ENCODE measurements at places on chromosomes 2 and 18.

- no peak for DNase-seq
Observed at GRCh38 chr18:45464619-45465018, 150.7 kb upstream of the SLC14A2 start.

DNA sequence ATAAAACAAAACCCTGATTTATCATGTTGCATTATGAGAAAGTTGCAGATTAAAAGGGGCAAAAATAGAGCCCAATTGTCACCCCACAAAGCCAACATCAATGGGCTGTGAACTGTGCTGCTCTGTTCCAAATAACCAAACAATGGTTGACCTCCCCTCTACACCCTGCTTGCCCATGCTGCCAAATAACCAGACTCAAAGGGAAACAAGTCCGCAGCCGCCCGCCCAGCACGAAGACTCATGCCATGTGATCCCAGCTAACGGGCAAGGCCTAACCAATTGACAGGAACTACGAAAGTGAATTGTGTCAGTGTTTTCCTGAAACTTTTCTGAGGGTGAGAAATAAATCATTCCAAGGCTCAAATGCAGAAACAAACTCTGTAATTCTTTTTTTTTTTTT lies 97.9 kb upstream of the RIOK3 start:
- no peak for DNase-seq

DNA sequence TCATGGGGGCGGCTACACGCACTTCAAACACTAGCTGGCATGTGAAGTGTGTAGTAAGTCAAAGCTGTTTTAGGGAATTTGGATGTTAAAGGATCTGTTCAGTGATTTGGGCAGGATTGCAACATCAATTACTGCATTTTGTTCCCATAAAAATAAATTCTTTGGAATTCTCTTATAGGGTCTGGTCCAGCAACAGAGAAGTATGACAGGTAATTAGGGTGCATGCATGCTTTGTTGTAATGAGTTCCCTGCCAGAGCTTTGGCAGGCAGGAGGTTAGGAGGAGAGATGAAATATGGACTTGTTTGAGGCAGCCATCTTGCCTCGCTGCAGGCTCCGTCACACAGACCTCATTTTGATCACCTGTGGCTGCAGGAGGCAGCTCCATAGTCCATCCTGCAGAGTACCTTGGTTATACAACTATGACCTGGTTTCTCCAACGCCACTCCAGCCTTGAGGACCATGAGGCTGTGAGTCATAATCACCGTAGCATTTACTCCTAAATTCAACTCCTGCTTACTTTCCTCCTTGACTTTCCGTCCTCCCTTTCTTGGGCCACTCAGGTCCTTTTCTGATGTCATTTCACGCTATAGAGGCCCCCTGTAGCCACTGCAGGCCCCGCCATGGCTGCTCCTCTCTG lies 26.5 kb upstream of the EML4 start:
- no peak for DNase-seq

DNA sequence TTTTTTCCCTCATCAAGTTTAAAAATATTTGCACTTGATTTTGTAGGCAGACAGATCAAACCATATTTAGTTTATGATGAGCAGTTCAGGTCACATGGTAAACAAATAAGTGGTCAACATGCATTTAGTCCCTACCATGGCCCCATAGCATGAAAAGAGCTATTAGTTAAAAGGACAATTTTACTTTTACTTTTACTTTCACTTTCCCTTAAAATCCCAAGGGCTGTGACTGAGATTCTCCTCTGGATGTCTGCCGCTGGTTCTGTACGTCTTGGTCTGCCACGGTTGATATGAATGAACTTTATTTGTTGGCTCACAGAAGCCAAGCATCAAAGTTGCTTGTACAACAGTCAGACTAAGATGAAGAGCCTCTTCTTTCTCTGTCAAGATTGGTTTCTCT lies 626.2 kb upstream of the CDH7 start:
- DNase-seq = no peak

DNA sequence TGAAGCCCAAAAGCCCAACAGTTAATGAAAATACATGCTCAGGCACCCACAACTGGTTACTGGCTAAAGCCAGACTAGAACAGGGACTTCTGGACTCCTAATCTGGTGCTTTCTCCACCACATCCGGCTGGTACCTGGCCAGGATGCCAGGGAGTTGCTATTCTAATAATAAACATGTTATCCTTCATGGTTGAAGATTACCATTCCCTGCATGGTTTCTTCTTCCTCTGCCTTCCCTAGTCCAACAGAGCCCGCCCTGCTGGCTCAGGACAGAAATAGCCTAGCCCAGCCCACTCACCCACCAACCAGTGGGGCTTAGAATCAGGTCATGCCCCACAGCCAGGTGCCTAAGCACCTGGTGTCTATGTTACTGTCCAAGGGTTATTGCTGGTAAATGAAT lies 184.2 kb downstream of the TMEM247 start:
- no peak for DNase-seq

GRCh38 chr2:18412980-18413675 lies 147.3 kb downstream of the RDH14 start:
- DNase-seq = no peak

DNA sequence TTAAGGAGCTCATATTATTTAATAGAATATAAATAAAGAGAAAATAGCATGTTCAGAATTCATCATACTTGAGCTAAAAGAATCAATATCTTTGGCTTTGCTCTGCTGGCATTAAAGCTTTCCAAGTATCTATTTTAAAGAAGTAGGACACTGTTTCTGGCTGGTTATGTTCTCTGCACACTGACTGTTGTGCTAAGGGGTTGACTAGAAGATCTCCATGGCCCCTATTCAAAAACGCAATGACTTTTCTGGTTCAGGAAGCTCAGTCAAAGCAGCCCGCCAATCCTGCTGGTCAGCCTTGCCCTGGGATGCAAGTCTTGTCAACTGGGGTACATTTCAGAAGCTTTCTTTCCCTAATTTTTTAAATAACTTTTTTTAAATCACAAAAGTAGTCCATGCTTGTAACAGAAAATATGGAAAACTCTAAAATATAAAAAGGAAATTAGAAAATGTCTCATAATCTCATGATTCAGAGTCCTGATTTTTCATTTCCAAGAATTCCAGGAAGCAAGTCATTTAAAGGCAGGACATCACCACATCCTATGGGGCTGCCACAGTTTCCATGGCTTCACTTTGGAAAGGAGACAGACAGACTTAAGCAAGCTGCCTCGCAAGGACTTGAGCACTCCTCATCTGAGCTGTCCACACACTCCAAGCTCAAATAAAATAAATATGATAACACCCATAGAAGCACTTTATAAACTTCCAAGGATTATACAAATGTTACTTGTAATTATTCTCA lies 195.1 kb downstream of the TXNL1 start:
- no peak for DNase-seq

GRCh38 chr2:85413592-85414420 lies 3.6 kb upstream of the CAPG start:
- peak; percentile 62 for DNase-seq

DNA sequence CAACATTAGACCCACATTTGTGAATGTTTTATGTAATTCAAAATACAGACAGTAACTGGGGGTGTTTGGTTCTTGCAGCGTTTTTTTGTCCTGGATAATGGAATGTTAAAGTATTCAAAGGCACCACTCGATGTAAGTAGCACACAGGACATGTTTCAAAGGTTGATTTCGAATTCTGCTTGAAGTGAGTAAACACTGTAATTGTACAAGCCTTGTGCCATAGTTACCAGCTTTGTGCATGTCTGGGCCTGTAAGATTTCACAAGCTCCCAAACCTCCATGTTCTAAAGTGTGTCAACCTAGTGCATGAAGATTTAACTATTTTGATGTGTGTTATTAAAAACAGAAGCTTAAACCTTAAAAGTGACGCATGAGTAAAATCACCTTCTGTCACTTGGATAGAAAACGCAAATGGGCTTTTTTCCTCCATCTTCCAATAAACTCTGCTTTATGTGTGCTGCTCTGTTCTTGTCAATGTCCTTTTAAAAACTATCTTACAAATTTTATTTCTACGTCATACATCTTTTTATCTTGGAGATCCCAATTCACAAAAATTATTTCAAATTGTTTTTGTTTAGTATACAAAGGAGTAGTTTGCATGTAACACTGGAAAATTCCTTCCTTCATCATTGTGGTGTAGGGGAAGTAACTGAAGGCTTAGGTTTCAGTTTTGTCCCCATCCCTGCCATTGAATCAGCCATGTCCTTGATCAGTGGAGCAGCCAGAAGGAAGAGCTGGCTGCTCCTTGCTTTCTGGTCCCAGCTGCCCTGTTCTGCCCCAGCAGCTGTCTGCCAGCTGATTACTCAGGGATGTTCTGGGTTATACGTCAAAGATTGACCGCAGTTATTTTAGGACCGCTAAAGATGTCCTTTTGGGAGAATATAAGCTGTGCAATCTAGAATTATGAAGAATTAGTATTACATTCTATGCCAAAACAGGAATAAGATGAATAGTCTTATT lies 119.2 kb downstream of the PRKRA start:
- DNase-seq = peak; percentile 6

DNA sequence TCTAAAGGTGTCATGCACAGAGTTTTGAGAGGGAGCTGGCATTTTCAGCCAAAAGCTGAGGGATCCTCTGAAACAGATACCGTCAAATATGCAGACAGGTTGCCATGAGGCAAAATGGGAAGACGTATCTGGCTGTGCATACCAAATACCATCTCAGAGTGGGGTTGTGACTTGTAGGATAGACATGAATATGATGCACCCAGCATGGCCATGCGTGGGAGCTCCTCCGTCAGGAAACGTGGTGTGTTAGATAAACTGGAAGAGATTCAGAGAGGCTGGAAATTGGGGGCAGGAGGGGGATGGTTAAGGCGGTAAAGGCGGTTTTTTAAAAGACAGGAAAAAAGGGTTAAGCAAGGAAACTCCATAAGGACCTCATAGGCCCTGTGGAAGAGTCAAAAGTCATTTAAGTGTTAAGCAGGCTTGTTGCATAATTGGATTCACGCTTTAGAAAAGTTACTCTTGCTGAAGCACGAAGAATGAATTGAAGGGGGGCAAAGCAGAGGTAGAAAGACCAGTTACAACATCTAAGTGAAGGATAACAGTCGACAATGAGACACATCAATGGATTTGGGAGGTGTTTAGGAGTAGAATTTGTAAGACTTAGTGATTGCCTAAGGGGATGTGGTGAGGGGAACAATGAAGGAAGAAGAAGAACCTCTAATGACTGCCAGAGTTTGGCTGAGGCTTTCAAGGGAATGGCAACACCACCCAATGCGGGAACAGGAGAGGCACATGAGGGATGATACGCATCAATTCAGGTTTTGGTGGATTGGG lies 139.6 kb upstream of the CTAGE1 start:
- no peak for DNase-seq

GRCh38 chr2:215900843-215901242 lies 112.5 kb downstream of the MREG start:
- DNase-seq = no peak

DNA sequence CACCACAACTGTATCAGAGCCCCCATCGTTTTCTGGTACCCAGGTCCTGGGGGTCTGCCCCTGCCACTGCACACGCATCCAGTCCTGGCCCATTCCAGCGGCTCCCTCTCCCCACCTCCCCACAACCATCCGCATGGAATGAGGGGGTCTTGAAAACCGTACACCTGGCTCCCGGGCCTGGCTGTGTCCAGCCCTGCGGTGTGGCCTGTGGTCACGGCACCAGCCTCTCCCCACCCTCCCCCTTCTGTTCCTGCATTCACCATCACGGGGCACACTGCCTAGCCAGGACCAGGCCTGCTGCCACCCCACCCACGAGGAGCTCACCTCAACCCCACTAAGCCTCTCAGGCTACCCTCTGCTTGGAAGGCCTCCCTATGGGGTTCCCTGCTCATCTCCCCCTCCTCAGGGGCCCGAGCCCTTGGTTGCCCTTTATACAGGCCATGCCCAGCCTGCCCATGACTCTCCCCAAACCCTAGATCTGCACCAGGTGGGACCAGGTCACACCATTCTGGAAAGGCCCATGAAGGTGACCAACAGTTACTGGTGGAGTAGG lies 11.4 kb downstream of the GPR35 start:
- no peak for DNase-seq

- DNase-seq = no peak
Observed at GRCh38 chr18:30142248-30142647, 900.3 kb downstream of the DSC3 start.

- peak; percentile 47 for DNase-seq
Observed at GRCh38 chr2:40371525-40372282, 80.2 kb downstream of the SLC8A1 start.

DNA sequence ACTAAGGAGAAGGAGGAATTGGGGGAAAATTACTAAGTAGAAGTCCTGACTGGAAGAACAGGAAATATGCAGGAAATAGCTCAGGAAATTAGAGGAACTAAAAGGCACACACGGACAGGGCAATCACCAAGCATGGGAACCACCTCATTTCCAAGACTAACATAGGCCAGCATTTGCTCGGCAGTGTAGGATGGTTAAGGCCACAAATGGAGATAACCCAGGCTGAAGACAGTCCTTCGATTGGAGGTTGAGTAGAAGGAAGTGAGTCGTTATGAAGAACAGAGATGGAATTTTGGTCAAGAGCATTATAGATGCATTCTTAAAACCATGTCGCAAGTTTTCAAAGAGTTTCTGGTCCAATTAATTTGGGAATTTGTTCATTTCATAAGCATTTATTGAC lies 401.4 kb downstream of the ALK start:
- no peak for DNase-seq

- no peak for DNase-seq
Observed at GRCh38 chr2:204074456-204074855, 137.9 kb downstream of the ICOS start.

GRCh38 chr2:20578895-20579825 lies 71.7 kb downstream of the HS1BP3 start:
- no peak for DNase-seq

GRCh38 chr2:176814740-176815367 lies 397.7 kb upstream of the HNRNPA3 start:
- no peak for DNase-seq

- DNase-seq = no peak
Observed at GRCh38 chr2:151287513-151288250, 1.8 kb downstream of the NMI start.

GRCh38 chr2:231530099-231531011 lies at the start of gene NMUR1:
TSS of gene NMUR1 (minus strand) at chr2:231530445. CDS start at chr2:231530361, 84 bp downstream.
- peak; percentile 82 for DNase-seq

DNA sequence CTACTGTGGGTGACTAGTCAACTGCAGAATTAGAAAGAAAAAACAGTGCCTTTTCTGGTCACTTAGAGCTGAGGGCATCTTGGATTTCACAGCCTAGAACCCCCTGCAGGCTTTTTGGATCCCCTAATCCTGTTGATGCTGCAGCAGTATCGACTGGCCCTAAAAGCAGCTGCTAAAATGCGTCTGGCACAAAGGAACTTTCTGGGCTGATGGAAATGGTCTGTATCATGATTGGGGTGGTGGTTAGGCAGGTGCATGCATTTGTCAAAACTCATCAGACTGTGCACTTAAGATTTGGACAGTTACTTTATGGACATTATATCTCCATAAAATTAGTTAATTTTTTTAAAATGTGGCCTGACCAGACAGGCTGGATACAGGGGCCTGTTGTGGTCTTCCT lies 149.8 kb downstream of the KLHL29 start:
- no peak for DNase-seq

- DNase-seq = no peak
Observed at GRCh38 chr2:106561356-106561755, 74.2 kb downstream of the CD8B2 start.

- no peak for DNase-seq
Observed at GRCh38 chr2:206160125-206160806, 571 bp downstream of the EEF1B2 start.

Measured in nephron progenitor cell (in vitro differentiated cells).